ENCODE measurements at places on chromosomes 13 and 19. TPM values are rescaled to one million over a fixed set of nuclear protein-coding genes. Genes with fewer than 3 reads are reported as not detected.

DNA sequence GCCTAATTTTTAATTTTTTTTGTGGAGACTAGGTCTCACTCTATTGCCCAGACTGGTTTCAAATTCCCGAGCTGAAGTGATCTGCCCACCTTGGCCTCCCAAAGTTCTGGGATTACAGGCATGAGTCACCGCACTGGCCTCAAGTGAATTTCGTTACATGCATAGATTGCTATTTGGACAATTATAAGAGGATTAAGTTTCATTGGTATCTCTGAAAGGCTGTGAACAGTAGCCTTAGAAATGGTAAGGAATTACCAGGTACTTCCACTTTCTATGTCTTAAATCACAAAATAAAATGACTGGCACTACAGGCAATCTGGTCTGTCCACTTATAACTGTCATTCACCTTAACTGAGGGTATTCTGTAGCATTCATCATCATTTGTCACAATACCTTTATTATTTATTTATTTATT is 2.9 kb upstream of the CCDC9 start:
- no peak for DNase-seq

GRCh38 chr13:30551189-30551588 is 66.5 kb upstream of the USPL1 start:
- no peak for DNase-seq

- no peak for DNase-seq
Measured at GRCh38 chr13:23377983-23378632, 55.4 kb downstream of the SACS start.

DNA sequence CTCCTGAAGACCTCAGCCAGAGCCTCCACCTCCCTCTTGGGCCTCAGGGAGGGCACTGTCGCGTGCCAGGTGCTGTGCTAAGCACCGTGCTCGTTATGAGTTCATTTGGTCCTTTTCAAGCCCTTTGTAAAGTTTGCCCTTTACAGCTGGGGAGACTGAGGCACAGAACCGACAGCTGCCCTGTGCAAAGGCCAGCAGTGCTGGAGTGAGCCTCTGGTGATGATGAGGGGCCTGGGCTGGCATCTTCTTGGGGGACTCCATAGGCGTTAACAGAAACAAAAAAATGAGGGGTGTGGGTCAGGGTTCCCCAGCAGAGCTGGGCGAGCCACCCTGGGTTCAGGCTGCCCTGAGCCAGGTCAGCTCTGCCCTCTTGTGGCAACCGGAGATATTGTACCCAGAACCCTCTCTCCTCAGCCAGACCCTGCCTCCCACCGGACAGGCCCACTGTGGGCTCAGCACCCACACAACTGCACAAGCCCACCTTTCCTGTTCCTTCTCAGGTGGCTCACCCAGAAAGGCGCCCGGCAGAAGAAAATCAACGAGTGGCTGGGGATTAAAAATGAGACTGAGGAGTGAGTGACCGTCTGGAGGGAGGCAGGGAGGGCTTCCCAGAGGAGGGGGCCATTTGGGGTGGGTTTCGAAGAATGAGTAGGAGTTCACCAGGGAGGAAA is 5.5 kb upstream of the IFI30 start:
- DNase-seq: no peak

Gene OR10H3
- not detected for polyA plus RNA-seq

Gene YJEFN3
- 3.1 TPM for polyA plus RNA-seq

Gene STARD13
- 5.1 TPM for polyA plus RNA-seq

Gene RAB4B
- polyA plus RNA-seq: 61.7 TPM

Gene NOTCH3
- polyA plus RNA-seq: 15.1 TPM

Measured in kidney (tissue), 22 donors.